ENCODE measurements at places on chromosomes 7 and 10.

GRCh38 chr7:151927011-151927410 is 29.2 kb upstream of the GALNTL5 start:
- DNase-seq, result no peak

- DNase-seq, result no peak
Measured at GRCh38 chr10:18719811-18720210, 60.6 kb downstream of the ARL5B start.

GRCh38 chr7:13849163-13849892 is 140.1 kb downstream of the ETV1 start:
- no peak for DNase-seq

GRCh38 chr10:7544203-7544602 is 122.6 kb downstream of the ITIH5 start:
- DNase-seq, result no peak

DNA sequence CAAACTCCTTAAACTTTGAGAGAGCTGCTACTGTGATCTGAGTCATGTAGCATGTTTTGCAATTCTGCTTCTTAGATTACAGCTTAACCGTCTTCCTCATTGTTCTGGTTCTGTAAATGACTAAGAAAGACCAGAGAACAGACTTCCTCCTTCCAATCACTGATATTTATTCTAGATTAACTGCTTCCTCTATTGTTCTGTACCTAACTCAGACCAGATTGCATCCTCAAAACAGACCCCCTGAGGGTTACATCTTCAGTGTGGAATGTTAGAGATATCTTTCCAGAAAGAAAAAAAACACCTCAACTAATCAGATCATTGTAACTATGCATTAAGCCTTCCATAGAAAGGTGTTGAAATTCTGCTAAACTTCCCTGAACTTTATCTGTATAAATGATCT is 5.7 kb upstream of the PIP start:
- DNase-seq, result no peak

DNA sequence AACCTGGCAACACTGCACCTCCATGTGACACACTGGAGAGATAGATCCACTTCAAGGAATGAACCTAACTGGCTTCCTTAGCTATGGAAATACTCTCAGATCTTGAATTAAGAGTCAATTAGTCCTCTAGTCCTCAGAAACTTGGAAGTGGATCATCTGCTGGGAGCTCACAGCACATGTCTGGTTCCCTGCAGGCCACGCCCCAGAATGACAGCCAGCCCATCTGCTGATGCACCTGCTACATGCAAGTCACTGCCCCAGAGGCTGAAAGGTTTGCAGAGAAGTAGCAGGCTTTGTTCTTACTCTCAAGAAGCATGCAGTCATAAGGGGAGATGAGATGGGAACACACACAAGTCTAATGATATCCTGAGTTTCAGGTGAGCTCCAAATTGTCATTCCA is 275.9 kb downstream of the SKAP2 start:
- no peak for DNase-seq

GRCh38 chr7:113306302-113306701 is 187.9 kb upstream of the SMIM30 start:
- no peak for DNase-seq

- no peak for DNase-seq
Measured at GRCh38 chr10:52836816-52837215, 64.2 kb upstream of the MBL2 start.

GRCh38 chr10:3622427-3622826 is 162.6 kb downstream of the KLF6 start:
- peak; percentile 17 for DNase-seq

DNA sequence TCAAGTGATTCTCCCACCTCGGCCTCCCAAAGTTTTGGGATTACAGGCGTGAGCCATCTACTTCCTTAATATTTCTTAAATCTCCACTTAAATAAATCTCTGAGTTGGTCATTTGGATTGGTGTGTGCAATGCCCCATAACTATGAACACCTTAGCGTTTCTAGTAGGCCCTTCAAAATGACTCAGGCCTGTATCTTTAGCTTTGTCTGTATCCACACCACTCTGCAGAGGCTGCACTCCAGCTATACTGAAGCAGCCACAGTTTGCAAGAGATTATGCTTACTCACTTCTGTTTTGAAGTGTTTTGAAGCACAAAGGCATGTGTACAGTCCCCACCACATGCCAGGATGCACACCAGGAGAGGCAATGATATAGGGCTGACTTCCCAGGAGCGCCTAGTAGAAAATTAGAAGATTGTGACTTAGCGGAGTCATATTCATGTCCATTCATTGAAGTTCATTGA is 2.4 kb upstream of the ST7 start:
- no peak for DNase-seq

DNA sequence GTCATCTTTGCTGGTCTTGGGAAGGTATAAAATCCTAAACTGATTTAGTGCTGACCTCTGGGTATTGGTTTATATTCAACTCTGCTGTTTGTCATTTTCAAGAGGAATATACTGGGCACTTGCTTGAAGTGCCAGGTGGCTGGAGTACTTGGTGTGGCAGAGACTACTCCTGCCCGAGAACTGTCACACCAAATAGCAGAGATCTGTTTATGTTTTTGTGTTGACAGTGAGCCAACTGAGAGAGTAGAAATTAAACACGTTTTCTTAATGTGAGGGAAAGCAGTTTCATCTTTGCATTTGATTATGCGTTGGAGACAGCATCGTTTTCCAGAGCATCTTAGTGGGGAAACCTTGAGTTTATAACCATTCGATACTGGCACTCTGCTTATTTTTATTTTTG is 174.4 kb downstream of the CDCA7L start:
- no peak for DNase-seq

DNA sequence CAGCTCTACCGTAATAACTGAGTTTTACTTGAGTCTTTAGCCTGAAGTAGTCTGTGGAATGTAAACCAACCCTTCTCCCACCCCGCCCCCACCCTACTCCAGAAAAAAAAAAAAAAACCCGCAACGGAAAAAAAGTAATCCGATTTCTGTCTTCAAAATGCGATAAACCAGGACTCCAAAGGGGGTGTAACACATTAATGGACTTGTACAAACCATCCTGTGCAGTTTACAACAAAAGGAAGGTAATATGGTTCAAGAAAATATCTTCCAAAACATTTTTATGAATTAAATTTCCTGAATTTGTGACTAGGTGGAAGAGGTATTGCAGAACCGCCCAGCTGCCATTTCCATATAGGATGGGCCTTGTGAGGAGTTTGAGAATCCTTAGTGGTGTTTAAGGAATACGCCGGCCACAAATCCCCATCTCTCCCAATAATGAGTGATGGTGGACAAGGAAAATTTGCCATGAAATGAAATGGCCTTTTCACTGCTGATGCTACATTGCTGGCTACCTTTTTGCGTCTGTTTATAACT is 10.6 kb downstream of the SKIDA1 start:
- DNase-seq, result no peak

- DNase-seq, result no peak
Measured at GRCh38 chr10:122258136-122259074, 12.7 kb upstream of the BTBD16 start.
